ENCODE measurements at places on chromosomes 7 and 10.

DNA sequence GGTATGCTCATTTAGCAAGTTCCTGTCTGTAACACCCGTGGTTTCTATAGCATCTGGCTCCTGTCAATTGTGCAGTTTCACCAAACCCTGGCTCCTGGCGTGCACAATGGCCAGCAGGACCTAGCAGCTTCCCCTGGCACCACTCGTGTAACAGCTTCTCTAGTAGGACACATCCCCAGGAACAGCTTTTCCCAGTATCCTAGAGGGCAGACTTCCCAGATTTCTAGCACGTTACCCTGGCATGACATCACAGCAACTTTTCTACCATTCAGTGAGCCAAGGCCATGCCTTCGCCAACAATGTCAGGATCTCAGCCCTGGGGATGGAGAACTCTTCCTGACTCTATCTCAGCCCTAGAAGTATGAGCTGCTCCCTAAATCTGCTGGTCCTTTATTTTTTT, 6.5 kb downstream of the YME1L1 start:
- DNase-seq, result no peak

DNA sequence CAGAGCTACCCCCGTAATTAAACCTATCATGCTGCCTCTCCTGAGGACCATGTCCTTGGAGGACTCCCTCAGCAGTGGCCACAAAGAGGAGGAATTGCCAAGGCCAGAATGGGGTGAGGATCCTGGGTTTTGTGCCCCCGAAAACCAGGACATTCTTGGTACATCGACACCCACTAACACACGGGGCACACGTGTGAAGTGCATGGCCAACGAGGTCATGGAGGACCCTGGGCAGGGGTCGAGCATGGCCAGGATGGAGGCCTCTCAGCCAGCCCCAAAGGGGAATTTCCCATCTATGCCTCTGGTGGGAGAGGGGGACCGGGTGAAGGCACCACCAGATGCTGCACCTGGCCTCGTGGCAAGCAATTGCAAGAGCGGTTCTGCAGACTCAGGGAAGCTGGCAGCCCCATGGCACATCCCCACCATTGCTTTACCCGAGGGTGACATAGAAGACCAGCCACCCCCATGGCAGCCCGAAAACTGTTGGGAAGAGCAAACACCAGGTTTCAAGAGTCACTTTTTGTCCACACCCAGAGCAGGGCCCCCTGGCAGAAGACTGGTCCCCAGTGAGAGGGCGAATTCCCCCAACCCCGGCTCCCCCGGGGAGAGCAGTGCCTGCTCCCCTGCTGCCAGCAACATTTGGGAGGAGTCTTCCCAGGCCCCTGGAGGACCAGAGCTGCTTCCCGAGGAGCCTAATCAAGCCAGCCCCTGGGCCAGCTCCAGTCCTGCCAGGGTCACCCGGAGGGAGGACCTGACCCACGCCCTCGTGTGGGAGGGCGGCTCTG, 26.4 kb downstream of the C10orf71 start:
- no peak for DNase-seq

- DNase-seq, result no peak
Measured at GRCh38 chr7:1211611-1212010, 21.1 kb upstream of the UNCX start.

GRCh38 chr10:129392855-129393254, 74.2 kb upstream of the MGMT start:
- DNase-seq, result no peak

DNA sequence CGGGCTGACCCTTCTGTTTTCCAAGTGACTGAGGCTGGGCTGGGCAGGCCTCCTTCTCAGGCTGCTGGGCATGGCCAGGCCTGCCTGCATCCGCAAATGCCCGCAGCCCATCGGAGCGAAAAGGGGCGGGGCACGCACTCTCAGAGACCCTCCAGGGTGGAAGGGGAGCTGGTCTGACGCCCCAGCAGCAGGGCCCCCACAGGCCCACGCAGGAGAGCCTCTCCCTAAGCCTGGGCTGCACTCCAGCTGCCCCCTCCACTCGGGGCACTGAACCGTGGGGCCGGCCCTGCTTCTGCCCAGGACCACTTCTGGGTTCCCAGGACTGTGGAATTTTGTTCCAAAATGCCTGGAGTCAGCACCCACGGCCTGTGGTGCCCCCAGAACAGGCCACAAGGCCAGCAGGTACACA, 9.3 kb downstream of the ADAP1 start:
- no peak for DNase-seq

DNA sequence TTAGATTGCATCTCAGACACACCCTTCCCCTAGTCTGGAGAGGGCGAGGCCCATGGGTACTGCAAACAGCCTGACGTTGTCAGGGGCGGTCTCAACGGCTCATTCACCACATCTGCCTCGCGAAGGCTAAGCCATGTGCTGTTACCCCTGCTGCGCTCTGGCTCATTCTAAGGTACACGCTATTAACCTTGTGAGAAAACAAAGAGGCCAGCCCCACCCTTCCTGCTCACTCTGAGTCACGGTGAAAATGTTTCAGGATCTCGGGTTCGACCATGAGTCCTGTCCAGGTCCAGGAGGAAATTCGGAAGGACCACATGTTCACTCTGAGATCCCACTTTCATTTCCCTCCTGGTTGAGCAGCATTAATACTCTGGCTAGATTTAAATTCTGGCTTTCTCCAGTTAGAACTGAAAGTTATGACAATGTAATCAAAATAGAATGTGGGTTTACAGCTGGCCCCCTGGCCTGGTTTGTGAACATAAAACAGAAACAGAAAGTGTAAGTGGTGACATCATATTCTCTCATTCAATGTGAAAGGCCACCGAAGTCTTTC, 55.2 kb downstream of the EGFR start:
- peak; percentile 76 for DNase-seq

DNA sequence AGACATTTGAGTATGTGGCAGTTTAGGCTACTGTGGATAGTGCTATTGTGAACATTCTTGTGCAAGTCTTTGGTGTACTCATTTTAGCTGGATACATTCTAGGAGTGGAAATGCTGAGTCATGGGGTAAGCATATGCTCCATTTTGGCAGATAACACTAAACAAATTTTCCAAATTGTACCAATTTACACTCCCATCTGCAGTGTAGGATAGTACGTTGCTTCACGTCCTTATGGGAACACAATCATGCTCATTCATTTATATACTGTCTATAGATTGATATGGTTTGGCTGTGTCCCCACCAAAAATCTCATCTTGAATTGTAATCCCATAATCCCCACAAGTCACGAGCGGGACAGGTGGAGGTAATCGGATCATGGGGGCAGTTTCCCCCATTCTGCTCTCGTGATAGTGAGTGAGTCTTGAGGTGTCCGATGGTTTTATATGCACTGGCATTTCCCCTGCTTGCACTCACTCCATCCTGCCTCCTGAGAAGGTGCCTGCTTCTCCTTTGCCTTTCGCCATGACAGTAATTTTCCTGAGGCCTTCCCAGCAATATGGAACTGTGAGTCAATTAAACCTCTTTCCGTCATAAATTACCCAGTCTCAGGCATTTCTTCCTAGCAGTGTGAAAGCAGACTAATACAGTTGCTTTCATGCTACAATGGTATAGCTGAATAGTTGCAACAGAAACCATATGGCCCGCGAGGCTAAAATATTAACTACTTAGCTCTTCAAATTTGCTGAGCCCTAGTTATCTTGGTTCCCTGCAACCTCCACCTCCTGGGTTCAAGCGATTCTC, 25.6 kb downstream of the RNF216 start:
- DNase-seq, result no peak

- no peak for DNase-seq
Measured at GRCh38 chr7:36978461-36978860, 254.2 kb upstream of the AOAH start.
